ENCODE measurements at places on chromosomes 5 and 9.
A peak's percentile ranks its signal among the peaks of the same experiment; 100 is the strongest.

GRCh38 chr5:50667653-50668595 lies 1.5 kb downstream of the PARP8 start:
- peak; percentile 65 for DNase-seq

GRCh38 chr5:57441557-57441956 lies 41.1 kb downstream of the ACTBL2 start:
- DNase-seq, result peak; percentile 85

DNA sequence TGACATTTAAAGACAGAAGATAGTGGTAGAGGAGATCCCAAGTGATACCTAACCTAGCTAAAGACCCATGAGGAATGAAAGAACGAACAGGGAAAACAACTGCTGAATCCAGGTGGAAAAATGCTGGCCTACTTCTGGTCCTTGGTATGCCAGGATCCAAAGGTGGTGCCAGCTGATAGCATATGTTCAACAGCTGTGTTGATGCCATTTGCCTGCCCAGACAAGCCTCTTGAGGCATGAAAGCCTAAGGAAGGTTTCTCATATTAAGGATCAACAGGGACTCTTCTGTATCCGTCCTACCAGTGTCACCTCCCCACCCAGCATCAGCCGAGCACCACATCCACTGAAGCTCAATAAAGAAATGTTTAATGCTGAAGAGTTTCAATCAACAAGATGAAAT lies 225.7 kb upstream of the DMRT1 start:
- no peak for DNase-seq

DNA sequence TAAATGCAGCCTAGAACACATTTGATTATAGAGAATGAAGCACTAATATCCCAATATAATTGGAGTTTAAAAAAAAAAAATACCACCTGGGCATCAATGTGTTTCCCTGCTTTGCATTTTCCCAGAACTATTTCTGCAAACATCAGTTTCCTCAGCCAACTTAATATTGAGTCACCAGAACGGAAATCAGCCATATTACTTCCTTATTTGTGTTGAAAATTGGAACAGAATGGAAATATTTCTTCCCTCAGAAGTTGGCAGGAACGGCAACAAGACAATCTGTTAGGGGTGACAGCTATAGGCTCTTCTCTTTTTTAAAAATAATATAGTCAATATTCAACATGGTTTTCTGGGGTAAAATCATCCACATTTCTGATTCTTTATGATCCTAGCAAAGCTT lies 4.0 kb downstream of the MFAP3 start:
- no peak for DNase-seq

GRCh38 chr5:41794471-41794870 lies 75.8 kb downstream of the OXCT1 start:
- no peak for DNase-seq
